ENCODE measurements at places on chromosomes 7 and 10. TPM values are rescaled to one million over a fixed set of nuclear protein-coding genes. Genes with fewer than 3 reads are reported as not detected.

Gene NUTM2A
- 0.69 TPM for total RNA-seq

DNA sequence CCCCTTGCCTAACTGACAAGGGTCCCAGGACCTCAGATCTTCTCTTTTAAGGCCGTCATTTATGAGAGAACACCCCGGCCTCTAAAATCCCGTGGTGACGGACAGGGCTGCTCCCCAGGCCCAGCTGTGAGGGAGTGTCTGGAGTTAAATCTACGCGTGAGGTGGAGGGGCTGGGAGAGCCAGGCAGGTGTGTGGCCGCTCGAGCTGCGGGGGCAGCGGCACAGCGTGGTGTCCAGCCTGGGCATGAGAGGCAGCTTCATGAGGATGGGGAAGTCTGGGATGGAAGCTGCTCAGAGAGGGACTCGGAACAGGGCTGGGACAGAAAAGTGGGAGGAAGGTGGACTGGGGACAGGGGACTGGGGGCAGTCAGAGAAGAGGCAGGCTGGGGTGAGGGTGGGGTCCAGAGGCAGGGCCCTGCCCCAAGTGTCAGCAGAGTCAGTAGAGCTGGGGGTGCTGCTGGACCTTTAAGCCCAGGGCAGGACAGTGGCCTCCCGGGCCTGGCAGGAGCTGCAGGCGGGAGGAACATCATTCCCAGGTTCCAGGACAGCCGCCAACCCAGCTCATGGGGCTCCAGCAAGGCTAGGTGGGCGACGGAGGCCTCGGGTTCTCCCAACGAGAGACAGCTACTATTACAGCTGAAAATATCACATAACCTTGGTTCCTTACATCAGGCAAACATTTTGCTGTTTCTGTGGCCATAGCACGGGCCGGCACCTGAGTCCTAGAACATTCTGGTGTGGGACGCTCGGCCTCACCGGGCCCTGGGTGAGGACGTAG is 55.2 kb downstream of the JAKMIP3 start:
- no peak for DNase-seq
- H3K36me3 ChIP-seq: no peaks in the 10 kb centered on the region
- peaks cover 4% of the 10 kb centered on the region for H3K4me1 ChIP-seq
- no peaks in the 10 kb centered on the region for H3K27me3 ChIP-seq
- H3K27ac ChIP-seq: no peak overlapping the region

Gene CYP2C8
- total RNA-seq: 2.8 TPM

- H3K27ac ChIP-seq: no peak overlapping the region
- H3K36me3 ChIP-seq: no peaks in the 10 kb centered on the region
- peaks cover 31% of the 10 kb centered on the region for H3K4me1 ChIP-seq
- no peaks in the 10 kb centered on the region for H3K27me3 ChIP-seq
- no peak for DNase-seq
- no peak overlapping the region for H3K4me3 ChIP-seq
These were observed 92.8 kb upstream of the ZMIZ1 start for GRCh38 chr10:78975926-78976325.

Gene PLAC9
- not detected for total RNA-seq

DNA sequence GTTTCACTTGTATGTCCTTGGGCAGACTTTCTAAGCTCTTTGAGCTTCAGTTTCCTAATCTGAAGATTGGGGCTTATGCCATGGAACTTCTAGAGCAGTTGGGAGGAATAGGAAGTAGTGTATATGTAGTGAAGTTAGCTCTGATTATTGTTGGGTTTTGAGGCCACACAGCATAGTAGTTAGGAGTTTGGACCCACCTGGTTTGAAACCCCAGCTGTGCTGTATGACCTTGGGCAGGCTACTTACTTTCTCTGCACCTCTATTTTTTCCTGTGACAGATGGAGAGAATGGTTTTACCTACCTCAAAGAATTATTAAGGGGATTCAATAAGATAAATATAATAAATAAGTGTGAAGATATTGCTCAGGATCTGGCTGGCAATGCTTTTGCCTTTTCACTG is 61.4 kb upstream of the ADRB1 start:
- no peaks in the 10 kb centered on the region for H3K27me3 ChIP-seq
- DNase-seq: no peak
- peaks cover 9% of the 10 kb centered on the region for H3K4me1 ChIP-seq
- H3K36me3 ChIP-seq: no peaks in the 10 kb centered on the region
- no peak overlapping the region for H3K4me3 ChIP-seq
- no peak overlapping the region for H3K27ac ChIP-seq

GRCh38 chr7:87416682-87417587 is 58.5 kb downstream of the ABCB4 start:
- DNase-seq: peak; percentile 76
- no peaks in the 10 kb centered on the region for H3K27me3 ChIP-seq
- no peaks in the 10 kb centered on the region for H3K36me3 ChIP-seq

DNA sequence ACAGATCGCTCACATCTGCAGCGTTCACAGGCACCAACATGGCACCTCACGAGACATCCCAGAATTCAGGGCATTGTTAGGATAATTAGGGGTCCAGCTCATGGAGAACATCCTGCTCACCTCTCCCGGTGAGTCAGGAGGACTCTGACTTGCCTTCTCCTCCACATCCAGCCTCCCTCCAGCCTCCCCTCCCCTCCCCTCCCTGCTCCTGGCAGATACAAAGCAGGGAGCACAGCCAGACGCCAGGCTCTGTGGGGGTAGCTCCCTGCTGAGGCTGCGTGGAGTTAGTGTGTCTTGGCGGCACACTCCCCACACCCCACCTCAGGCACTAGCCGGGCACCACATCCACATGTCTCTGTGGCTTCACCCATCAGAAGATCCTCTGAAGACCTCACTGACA is 320.6 kb downstream of the CXCL12 start:
- no peaks in the 10 kb centered on the region for H3K36me3 ChIP-seq
- H3K27me3 ChIP-seq: no peaks in the 10 kb centered on the region
- H3K27ac ChIP-seq: no peak overlapping the region
- no peak for DNase-seq
- no peak overlapping the region for H3K4me3 ChIP-seq

Gene SORCS3
- total RNA-seq: 0.34 TPM

Gene LGI1
- total RNA-seq: 20.2 TPM

All from neural progenitor cell (in vitro differentiated cells).